Activated CD4-positive, alpha-beta T cell treated with anti-CD3 and anti-CD28 coated beads, Interleukin-2, amount 10 ng/mL, durations not matched to agents 7 days and 5 days (primary cell): ENCODE measurements at places on chromosomes 2 and 18. TPM values are rescaled to one million over a fixed set of nuclear protein-coding genes. Genes with fewer than 3 reads are reported as not detected.

LONRF2 gene
- total RNA-seq, result 0.02 TPM

- no peak for DNase-seq
These were observed 40.9 kb downstream of the SCTR start for GRCh38 chr2:119483395-119483753.

SMCHD1 gene
- 215 TPM for total RNA-seq

DNA sequence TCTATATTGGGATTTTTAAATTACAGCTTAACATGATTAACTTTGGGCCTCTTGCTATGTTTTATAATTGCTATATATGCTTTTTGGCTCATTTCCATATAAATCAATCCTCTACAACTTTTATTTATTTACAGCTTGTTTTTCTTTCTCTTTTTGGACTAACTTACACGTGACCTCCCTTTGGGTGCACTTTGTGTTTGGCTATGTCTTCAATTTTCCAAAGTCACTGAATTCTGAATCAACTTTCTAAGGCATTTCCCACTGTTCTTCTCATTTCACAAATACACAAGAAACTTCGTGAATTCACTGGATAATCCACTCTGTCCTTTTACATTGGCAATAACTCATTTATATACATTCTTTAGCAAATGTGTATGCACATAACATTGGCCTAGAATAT lies 5.4 kb upstream of the CPS1 start:
- no peak for DNase-seq

SCYGR5 gene
- not detected for total RNA-seq

DNA sequence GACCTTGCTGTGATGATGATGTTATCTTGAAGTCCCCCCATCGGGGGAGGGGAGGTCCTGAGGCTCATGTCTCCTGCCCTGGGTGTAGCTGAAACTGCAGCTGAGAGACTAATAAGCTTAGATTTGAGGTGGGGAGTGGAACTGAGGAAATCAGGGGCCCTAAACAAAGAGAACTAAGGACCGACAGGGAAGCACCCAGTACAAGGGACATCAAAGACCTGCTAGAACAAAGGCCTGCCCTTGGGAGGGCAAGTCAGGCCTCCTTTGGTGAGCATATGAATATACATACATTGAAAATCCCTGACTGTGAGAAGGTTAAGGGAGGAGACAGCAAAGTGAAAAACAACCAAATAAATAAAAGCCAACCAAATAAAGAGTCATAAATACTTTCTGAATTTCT lies 1132.5 kb upstream of the CELF4 start:
- no peak for DNase-seq

GRCh38 chr18:79944126-79944731 lies 7.2 kb downstream of the SLC66A2 start:
- DNase-seq, result peak; percentile 54

CABYR gene
- total RNA-seq, result 1.3 TPM
